ENCODE measurements at places on chromosomes 7 and 10.
A peak's percentile ranks its signal among the peaks of the same experiment; 100 is the strongest.

GRCh38 chr7:149719912-149720335 lies 53.5 kb downstream of the ZNF467 start:
- DNase-seq: no peak

DNA sequence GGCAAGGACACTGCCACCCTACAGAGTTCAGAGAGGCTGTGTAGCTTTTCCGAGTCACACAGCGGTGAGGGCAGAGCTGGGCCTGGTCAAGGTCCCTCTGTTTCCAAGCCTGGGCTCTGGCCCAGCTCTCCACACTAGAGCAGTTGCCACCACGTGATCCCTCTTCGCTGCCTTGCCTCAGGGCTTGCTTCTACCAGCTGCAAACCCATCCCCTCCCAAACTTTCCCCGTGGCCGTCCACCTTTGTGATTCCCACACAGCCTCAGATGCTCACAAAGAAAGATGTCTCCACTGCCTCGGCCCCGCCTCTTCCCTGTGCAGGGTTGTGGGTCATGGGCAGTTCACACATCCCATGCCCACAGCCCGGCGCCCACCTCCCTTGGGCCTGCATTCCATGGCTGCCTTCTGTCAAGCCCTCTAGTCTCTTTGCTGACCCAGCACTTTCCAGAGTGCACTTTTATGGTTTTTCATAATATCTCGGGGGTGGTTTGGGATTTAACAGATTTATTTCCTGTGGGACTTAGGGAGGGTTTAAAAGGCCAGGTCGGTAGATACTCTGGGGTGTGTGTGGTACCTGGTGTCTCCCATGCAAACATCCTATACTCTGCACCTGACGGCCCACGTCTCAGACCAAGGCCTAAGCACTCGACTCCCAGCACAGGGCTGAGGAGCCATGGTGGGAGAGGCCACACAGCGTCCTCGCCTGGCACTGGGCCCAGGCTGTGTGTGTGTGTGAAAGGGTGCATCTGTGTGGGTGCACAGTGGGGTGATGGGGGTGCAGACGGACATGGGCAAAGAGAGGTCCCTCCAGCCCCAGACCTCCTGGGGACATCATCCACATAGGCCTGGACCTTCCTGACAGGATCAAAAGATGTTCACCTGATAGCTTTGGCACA lies 59.6 kb downstream of the PKD1L1 start:
- DNase-seq: no peak

GRCh38 chr10:88920986-88921593 lies 31.5 kb downstream of the ACTA2 start:
- no peak for DNase-seq

- DNase-seq: no peak
These were observed 61.1 kb downstream of the KCNMA1 start for GRCh38 chr10:77576444-77577032.

DNA sequence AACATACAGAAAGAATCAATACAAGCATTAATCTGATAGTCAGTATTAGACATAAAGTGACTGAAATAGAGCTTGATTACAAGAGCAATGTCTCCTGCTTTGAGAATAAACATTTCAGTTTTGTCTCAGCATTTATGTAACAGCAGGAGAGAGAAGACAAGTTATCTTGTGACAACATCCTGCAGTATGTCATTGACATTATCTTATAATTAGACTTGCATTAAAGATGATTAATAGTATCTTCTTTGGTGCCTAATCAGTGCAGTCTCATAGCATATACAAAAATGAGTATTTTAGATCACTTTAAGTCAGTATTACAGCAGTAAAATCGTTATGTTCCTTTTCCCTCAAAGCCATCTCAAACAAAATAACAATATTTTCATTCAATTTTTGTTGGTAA lies 436.1 kb upstream of the ETV1 start:
- no peak for DNase-seq

DNA sequence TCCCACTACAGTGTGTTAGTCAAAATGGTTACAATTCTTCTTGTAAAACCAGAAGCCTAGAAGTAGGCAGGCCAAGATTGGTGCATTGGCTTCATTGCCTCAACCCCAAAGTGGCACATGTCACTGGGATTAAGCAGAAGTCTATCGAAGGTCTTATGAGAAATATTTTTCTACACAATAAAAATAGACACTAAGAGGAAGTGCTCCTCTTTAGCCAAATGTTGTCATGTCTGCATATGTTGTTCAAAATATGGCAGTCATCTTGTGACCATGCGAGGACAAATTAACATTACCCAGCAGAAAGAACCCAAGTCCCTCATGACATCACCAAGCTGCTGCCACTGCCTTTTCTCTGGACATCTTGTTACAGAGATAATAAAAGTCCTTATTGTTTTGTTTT lies 6.3 kb upstream of the NSMCE4A start:
- no peak for DNase-seq

DNA sequence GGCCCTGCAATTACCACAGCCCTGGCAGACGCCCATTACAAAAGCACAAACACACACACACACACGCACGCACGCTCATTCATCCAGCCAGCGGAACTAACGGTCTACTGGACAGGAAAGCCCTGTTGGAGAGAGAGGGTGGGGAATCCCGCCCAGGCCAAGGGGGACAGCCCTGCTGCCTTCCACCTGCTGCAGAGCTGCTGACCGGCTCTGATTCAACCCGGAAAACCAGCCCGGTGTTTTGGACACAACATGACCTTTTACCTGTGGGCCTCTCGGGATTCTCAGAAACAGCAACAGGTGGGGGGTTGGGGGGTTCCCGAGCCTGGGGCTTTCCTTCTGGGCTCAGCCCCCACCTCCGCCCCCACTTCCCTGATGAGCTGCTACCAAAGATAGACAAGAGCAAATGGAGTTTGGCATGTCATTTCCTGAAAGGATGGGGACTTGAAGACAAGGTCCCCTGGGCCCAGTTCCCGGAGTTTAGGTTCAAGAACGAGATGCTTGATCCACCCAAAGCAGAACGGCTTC lies 18.5 kb upstream of the SERPINE1 start:
- DNase-seq: no peak

DNA sequence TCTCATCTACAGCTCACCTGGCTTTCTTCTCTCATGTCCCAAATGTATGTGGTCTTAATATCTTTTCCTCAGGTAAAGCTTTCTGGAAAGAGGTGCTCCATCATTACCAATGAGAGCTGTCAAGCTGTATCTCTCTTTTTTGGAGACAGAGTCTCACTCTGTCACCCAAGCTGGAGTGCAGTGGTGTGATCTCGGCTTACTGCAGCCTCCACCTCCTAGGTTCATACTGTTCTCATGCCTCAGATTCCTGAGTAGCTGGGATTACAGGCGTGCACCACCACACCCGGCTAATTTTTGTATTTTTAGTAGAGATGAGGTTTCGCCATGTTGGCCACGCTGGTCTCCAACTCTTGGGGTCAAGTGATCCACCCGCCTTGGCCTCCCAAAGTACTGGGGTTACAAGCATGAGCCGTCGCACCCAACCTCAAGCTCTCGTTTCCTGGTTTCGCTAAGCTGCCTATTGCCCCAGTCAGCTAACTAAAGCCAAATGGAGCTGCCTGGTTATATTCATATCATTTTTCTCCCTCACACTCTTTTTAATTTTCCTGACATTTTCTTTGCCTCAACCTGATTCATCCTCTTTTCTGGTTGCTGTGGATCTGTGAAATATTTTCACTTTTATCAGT lies 60.5 kb downstream of the SUFU start:
- DNase-seq: no peak

- no peak for DNase-seq
These were observed 66.9 kb upstream of the ARHGAP21 start for GRCh38 chr10:24790599-24790998.

DNA sequence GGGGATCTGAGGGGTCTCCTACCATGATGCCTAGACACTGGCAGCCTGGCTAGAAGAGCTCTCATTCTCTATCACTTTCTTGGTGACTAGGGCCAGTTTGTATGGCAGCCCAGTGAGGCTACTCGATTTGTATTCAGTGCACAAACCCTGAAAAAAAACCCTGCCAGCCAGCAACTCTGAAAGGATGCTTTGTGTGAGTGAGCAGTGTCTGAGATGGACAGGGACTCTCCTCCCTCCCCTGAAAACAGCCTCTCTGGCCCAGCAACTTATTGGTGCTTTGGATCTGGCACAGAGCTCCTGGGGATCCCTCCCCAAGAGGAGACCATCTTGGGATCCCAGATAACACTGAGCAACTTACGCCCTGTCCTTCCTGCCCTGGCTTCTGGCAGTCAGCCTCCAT lies 10.8 kb upstream of the LRRC4 start:
- DNase-seq: no peak

- DNase-seq: no peak
These were observed 285.1 kb downstream of the CCSER2 start for GRCh38 chr10:84613336-84614021.

GRCh38 chr10:62993121-62993520 lies 140.0 kb upstream of the NRBF2 start:
- no peak for DNase-seq

DNA sequence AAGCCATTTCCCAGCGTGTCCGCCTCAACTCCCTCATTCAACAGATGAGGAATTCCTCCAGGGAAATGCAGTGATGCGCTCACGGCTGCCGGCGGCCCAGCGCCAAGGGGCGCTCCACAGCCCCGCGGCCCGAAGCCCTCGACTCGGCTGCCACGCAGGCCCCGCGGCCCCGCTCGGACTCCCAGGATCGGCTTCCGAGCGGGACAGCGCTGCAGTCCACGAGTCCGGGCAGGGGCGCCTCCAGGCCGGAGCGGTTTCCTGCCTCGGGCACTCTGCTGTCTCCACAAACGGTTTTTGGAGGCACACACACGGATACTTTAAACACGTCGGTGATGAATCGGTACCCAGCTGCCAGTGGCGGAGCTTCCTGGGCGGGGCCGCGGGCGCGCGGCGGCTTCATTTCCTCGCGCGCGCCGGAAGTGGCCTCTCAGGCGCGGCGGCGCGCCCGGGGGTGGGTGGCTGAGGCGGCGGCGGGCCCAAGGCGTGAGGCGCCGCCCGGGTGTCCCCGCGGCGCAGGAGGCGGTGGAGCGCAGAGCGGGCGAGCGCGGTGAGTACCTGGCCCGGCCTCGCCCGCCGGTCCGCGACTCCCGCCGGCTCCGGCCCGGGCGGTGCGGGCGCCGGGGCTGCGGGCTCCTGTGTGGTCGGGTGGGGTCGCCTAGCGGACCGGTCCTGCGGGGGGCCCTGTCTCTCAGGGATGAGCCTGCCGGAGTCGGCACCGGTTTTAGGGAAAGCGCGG lies at the start of gene CSGALNACT2:
Gene CSGALNACT2 (plus strand): TSS at position 425 of the 736 bp plus-strand sequence. CDS start 16,705 bp downstream, outside the sequence.
- peak; percentile 82 for DNase-seq

GRCh38 chr7:110454713-110455112 lies 636.2 kb upstream of the LRRN3 start:
- DNase-seq: no peak

DNA sequence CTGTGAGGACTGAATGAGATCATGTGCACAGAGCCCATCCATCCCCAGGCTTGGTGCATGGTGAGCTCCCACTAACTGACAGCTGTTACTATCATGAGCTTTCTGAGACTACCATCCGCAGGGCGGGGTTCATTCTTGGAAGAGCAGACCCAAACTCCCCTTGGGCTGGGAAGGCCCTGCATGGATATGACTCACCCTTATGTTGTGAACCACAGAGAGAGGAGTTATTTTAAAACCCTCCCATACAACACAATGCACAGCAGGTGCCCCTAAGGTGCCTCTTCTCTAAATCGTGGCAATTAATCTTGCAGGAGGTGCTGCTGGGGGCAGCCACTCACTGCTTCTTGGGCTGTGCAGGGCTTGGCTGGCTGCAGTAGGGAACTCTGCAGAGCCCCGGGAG lies 219.1 kb downstream of the GFRA1 start:
- DNase-seq: no peak

- no peak for DNase-seq
These were observed 441 bp downstream of the FZD8 start for GRCh38 chr10:35641676-35642034.

DNA sequence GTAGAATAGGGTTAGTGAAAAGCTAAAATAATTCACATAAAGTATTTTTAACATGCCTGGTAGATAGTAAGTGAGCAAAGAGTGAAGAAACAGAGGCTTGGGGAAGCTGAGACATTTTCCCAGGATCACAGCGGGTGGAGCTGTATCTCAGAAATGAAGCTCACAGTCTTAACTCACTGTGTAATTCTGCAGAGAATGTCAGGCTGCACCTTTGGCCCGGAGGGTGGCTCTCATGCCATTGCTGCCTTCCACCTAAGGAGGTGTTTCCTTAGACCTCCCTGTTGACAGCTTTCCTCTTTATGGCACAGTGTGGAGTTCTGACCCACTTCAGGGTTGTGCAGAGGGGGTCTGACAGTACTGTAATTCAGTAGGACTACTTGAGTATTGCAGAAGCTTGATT lies 2.9 kb upstream of the GTPBP4 start:
- no peak for DNase-seq

DNA sequence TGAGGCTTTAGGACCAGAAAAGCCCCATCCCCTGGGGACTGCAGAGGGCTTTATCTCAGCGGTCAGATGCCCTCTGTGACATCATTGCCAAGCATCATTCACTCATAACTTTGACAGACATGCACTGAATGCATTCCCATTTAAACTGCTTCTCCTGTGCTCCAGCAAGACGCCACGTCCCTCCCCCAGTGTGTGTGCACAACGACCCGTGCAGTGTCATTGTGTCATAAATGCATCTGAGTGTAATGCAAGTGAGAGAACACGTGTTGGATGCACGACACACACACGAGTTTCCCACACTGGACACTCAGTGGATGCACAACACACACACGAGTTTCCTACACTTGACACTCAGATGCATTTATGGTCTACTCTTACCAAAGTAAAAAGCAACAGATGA lies 337.9 kb downstream of the PTPRN2 start:
- no peak for DNase-seq

DNA sequence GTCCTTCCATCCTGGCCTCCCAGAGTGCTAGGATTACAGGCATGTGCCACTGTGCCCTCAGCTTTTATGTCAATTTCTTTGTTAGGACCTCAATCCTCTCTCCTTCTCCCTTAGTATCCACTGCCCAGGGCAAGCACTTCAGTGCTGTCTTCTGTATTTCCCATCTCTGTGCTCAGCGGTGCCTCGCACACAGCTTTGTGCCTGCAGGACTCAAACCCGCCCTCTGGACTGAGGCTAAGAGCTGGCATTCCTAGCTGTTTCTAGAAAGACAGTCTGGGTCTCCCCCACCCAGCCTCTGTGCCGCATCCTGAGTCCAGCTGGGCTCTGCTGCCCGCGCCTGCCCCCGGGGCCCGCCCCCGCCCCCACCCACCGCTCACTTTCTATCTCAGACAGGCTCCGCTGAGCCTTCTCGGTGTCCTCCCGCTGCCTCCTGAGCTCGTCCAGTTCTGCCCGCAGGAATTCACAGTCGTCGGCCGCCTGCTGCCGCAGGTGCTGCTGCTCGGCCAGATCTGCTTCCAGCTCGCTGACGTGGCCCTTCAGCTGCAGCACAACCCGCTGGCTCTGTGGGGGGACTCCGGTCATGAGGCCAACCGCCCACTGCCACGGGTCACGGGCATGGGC lies 67.3 kb downstream of the SPDYE5 start:
- no peak for DNase-seq
